ENCODE measurements at places on chromosomes 16 and 17.

DNA sequence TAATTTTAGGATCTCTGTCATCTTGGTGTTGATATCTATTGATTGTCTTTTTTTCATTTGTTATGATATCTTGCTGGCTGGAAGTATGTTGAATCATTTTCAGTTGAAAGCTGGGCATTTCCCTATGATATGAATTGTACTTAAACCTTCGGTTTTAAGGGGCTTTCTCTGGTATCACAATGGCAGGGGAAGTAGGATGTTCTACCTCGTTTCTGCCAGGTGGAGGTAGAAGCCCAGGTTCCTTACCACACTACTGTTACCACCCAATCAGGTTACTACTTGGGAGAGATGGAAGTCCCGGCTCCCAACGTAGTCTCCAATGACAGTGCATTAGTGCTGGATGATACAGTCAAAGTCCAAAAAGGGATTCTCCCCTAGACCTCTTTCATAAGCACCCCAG is 281.7 kb upstream of the TBX2 start:
- no peak for DNase-seq

GRCh38 chr16:73965591-73965990 is 331.0 kb upstream of the PSMD7 start:
- no peak for DNase-seq

DNA sequence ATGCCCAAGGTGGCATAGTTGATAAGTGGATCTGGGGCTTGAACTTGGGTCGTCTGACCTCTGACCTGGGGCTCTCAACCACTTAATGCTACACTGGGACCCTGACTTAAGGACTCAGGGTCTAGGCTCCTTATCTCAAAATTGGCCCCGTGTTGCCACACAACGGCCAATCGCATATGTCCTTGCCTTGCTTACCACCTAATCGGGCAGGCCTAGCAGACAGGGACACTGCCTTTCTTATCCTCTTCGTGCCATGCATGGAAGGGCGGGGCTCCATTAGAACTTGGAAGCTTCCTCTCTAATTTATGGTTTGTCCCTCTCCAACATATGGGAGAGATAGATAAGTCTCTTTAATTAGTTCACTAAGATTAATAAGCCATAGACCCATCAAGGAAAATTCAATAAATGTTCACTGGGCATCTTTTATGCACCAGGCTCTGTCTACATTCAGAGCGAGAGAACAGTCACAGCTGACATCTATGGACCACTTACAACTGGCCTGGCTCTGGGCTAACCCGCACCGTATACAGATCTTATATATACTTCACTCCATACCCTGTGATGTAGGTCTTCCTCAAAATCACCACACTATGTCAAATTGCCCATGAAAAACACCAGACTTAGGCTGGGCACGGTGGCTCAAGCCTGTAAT is 35.1 kb downstream of the CDH1 start:
- no peak for DNase-seq

- no peak for DNase-seq
Observed at GRCh38 chr16:74699666-74700065, 996 bp downstream of the MLKL start.

DNA sequence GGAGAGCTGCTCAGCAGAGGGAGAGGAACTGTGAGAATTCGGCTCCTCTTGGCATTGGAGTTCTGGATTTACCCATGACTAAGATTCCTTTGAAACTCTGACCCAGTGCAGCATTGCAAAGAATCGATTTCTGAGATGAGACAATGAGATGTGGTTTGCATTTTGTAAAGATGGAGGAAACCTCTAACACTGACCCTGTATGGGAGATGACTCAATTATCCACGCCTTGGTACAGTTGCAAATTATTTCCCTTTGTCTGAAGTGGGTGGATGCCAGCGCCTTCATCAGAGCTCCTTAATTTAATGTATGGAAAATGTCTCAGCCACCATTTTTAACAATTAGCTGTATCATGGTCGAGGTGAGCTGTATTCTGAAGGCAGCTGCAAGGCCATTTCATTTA is 53.4 kb downstream of the NUP93 start:
- no peak for DNase-seq

GRCh38 chr16:17417740-17418139 is 53.0 kb downstream of the XYLT1 start:
- DNase-seq: no peak

- no peak for DNase-seq
Observed at GRCh38 chr17:8143581-8144400, 8.4 kb downstream of the PER1 start.

DNA sequence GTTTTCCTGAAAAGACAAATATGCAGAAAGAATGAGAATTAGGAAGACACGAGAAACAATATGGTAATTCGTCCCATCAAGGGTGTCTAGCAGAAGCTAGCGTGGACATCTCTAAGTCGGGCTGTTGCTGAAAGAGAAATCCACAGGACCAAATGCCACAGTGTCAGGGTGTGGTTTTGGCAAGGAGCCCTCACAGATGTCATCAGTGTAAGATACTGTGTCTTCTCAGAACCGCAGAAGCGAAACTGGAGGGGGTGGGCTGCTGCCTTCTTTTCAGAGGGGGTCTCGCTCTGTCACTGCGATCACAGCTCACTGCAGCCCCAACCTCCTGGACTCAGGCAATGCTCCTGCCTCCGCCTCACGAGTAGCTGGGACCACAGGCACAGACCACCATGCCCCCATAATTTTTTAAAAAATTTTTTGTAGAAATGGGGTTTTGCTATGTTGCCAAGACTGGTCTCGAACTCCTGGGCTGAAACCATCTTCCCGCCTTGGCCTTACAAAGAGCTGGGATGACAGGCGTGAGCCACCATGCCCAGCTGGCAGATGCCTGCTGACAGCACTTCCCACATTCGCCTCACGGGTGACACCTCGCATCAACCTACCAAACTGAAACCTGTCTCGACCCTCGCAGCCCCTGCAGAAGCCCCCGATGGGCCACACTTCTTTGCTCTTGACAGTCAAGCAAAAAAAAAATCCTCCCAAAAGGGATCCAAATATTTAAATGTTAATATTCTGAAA is 26.2 kb downstream of the TRAP1 start:
- DNase-seq: no peak

GRCh38 chr17:65953316-65954147 is 238.4 kb downstream of the CEP112 start:
- DNase-seq: no peak

DNA sequence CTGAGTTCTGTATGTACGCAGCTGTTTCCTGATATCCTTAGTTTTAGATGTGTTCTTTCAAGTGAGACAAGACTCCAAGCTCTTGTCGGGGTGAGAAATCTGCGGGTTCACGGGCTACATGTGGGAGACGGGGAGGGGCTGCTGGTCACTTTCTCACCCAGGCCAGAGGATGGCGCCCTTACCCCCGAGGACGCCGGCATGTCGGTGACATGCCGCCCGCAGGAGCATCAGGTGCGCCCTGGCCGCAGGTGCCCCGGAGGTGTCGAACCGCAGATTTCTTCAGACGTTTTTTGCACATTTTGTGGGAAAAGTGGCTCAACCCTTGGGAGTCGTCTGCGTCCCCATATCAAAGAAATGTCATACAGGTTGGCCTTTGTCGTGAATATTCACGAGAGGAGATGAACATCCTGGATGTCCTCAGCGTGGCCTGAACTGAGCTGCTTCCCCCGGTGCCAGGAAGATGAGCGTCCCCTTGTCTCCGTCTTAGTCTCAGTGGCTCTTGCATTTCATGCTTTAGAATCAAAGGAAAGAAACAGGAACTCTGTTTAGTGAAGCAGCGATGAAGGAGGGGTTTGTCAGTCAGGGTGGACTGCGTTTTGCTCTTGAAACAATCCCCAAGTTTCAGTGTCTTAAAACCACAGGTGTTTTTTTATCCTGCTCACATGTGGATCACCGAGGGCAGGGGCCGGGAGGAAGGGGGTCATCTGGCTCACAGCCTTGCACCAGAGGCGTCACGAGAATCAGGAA is 75.4 kb upstream of the ZNF750 start:
- DNase-seq: peak; percentile 92

GRCh38 chr16:17457513-17457912 is 13.2 kb downstream of the XYLT1 start:
- no peak for DNase-seq

- no peak for DNase-seq
Observed at GRCh38 chr16:61295311-61295710, 740.9 kb downstream of the CDH8 start.

GRCh38 chr16:56610017-56610608 is 1.7 kb downstream of the MT2A start:
- peak; percentile 32 for DNase-seq

DNA sequence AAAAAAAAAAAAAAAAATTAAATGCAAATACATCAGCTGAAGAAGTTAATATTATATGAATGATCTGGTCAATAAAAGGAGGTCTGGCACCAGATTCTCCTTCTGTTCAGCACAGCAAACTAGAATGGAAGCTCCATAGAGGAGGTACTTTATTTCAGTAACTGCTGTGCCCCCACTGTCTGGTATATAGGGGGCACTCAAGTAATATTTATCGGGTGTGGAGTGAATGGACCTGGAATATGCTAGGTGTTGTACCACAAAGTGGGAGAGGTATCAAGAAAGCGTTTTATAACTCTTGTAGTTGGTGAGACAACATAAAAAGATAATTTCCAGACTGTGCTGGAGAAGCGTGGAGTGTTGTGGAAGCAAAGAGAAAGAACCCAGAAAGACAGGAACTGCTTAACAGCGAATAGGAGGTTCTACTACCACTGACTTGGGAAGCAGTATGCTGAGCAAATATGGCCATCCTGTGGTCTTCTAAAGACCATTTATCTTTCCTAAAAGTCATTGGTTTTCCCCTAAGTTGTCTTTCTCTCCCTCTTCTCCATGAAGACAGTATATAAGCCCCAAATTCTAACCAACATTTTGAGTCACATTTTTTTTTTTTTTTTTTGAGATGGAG is 12.2 kb upstream of the PRKCA start:
- DNase-seq: peak; percentile 26

- DNase-seq: peak; percentile 88
Observed at GRCh38 chr16:69371564-69371963, 14.2 kb downstream of the TERF2 start.

DNA sequence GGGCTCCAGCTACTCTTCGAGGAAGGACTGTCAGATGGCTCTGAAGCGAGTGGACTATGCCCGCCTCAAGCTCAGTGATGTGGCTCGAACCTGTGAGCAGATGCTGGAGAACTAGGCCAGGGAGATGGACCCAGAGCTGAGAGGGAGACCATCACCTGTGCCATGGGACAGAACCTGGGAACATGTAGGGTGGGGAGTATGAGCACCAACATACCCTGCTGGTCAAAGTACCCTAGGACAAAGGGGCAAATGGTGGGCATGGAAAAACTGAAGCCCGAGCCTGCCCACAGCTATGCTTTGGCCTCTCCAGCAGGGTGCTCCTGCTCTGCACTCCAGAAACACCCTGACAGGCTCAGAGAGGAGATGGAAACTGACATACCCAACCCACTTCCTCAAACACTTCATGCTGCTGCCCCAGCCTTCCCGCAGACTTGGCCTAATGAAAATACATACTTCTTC is 1.9 kb downstream of the MED11 start:
- peak; percentile 54 for DNase-seq

GRCh38 chr16:62041401-62041800 is 5.2 kb upstream of the CDH8 start:
- peak; percentile 8 for DNase-seq

GRCh38 chr16:74625500-74626350 is 18.8 kb upstream of the GLG1 start:
- DNase-seq: no peak

DNA sequence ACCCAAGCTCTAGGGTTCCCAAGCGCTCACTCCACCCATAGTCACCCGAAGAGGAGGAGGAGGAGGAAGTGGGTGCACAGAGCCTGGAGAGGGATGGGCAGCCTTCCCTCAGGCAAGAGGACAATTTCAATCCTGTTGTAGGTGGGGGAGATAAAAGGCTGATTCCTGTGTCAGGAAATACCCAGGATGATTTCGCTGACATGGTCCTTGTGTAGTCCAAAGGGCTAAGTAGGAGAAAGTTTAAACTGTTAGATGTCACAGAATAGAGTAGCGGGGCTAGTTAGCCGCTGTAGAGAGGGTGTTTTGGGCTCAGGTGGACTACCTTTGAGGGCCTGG is 1.3 kb upstream of the EXOC7 start:
- DNase-seq: no peak

GRCh38 chr16:56789360-56789759 is 59.4 kb downstream of the NUP93 start:
- DNase-seq: peak; percentile 57

DNA sequence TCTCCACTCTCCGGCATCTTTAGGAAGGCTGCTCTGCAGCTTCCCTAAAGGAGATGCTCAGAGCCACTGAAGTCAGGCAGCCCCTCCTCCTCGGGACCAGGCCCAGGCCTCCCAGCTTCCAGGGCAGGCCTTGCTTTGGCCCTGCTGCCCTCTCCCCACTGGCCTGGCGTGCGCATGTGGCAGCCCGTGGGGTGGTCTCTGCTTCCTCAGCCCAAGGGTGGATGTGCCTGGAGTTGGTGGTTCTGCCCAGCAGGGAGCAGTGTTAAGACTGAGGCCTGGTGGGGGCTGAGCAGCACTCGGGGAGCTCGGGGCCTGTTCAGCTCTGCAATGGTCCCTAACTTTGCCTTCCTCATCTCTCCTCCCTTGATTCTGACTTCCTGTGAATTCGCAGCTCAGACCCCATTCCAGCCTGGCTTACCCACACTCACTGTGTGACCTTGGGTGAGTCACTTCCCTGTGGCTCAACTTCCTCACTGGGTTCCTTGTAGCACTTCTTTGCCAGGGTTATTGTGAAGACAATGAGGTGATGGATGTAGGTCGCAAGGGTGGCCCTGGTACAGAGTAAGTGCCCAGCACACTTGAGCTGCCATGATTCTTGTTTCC is 63.2 kb downstream of the NKD1 start:
- DNase-seq: no peak

DNA sequence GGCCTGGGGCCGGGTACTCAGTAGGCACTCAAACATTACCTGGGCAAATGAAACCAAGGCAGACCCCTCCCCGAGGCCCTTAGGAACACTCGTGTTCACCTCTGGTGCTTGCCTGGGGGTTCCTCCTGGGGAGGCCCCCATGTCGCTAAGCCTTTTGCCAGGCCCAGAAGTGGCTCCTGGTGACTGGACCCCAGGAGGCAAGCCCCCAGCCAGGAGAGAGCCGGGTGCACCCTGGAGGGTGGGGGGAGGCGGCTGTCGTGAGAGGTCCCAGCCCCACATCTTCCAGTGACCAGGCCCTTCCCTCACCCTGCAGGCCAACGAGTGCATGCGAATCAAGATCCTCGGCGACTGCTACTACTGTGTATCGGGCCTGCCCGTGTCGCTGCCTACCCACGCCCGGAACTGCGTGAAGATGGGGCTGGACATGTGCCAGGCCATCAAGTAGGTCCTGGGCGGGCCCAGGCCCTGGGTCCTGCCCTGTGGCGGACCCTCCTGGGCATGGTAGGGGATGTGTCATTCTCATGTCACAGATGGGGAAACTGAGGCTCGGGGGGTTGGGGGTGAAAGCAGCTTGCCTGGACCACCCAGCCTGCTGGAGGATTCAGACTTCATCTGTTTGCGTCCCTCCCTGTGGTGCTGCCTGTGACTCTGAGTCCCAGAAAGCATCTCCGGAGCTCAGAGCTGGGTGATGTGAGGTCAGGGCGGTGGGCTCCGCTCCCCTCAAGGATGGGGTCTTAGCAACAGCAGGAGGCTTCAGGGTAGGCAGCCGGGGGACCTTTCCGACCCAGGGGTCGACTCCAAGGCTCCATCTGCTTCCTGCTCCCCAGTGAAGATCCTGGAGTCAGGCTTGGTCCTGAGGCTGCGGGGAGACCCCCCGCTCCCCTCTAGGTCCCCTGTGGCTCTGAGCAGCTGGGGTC is 32.5 kb downstream of the ADCY7 start:
- no peak for DNase-seq

Measured in OCI-LY7 (cell line).